ENCODE measurements at places on chromosomes 1 and 21.

GRCh38 chr1:93186667-93187066, 6.1 kb downstream of the CCDC18 start:
- no peak for DNase-seq

GRCh38 chr1:15184436-15185241, 31.1 kb downstream of the TMEM51 start:
- DNase-seq = no peak

GRCh38 chr1:160077486-160077885, 3.9 kb upstream of the KCNJ9 start:
- DNase-seq = no peak

- DNase-seq = no peak
These were observed 77.1 kb downstream of the ZNF281 start for GRCh38 chr1:200332716-200333115.

DNA sequence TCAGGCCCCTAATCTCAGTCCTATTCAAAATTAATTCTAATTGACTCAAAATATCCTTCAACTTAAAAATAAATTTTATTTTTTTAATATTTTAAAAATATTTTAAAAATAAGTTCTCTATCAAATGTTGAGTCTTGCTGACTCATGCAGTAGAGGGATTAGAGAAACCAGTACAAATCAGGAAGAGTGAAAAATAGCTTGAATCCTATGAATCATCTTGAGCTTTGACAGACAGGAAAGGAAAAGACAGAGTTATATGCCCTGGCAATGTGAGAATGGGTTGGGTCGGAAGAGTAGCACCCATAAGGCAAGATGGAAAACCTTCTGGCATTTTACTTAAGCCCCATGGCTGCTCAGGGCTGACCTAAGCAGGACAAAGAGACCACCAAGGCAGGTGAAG, 346.6 kb upstream of the RUNX1 start:
- DNase-seq = no peak

GRCh38 chr1:221708076-221708571, 33.8 kb downstream of the DUSP10 start:
- DNase-seq = peak; percentile 63
